HT1080 (cell line): ENCODE measurements at places on chromosomes 16 and 17.

GRCh38 chr16:86224126-86224525, 286.2 kb upstream of the FOXF1 start:
- DNase-seq, result no peak

GRCh38 chr17:12765548-12765947, 23.8 kb upstream of the ARHGAP44 start:
- DNase-seq, result peak; percentile 39

- DNase-seq, result no peak
Observed at GRCh38 chr17:7403727-7403976, 245 bp downstream of the TMEM256 start.

DNA sequence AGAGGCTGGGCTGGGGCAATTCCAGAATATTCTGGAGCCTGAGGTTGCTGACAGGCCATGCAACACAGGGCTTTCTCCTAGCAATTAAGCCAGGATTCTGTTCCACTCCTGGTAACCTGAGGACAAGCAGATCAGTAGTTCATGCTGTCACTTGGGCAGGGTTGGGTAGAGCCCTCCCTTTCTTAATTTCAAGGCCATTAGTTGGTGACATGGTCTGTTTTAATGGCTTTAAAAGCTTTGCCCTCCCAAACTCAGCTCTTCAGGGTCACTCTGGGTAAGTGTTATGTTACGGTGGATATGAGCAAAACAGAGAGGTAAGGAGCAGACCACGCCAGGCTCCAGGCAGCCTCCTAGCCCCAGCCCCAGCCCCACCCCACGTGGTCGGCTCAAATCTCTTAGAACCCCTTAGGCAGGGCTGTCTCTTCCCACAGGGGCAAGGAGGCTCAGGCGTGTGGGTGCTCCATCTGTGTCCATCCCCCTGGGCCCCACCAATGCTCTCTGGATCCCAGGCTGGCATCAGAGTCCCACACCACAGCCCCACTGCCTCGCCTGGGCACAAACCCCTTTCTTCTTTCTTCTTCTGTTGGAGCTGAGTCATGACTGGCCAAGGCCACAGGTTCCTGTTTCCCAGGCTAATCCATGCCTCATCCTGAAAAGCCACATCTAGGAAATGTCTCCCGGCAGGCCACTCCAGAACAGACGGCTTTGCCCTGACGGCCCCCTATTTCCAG, 27.5 kb downstream of the CEP295NL start:
- DNase-seq, result peak; percentile 92

GRCh38 chr16:81608523-81609209, 164.1 kb downstream of the CMIP start:
- DNase-seq, result no peak

DNA sequence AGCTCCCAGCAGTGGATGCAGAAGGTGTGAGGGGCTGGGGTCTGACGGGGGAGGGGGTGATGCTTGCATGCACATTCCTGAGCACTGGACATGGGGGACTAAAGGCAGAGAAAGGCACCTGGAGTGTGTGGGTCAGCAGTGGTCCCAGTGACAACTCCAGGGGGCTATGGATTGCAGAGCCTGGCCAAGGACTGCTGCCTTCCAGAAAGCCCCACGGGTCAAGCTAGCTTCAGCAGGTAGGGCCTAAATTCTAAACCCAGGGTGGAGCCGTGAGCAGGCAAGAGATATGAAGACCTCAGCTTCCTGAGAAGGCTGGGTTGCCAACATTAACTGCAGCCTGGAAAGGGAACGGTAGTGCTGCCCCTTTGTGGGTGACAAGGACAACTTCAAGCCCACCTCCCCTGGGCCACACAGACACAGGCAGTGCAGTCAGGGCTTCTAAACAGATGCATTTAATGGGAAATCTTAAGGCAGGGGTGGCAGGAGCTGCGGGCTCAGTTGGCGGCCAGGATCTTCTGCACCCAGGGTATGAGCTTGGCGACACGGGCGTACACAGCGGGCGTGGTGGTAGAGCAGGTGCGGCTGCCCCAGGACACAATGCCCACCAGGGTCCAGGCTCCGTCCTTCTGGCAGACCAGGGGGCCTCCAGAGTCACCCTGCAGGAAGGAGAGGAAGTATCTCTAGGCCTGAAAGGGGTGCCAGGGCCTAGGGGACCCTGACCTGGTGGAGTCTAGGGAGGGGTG, 3.1 kb downstream of the CTRB2 start:
- DNase-seq, result no peak

DNA sequence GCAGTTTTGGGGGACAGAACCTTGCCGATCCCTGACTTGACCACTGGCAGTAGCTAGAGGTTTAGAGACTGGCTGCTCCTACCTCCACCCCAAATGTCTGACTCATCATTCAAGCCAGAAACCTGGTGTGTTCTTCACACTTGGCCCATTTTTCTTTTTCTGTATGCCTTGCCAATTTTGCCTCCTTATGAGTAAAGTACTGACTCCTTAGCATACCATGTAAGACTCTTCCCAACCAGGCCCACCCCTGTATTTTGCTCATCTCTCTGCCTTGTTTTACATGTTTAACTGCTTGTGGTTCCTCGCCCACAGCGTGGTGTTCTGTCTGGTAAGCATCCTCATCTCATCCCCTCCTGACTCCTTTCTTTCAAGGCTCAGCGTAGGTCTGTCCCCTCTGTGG, 37.9 kb downstream of the NUP88 start:
- no peak for DNase-seq

DNA sequence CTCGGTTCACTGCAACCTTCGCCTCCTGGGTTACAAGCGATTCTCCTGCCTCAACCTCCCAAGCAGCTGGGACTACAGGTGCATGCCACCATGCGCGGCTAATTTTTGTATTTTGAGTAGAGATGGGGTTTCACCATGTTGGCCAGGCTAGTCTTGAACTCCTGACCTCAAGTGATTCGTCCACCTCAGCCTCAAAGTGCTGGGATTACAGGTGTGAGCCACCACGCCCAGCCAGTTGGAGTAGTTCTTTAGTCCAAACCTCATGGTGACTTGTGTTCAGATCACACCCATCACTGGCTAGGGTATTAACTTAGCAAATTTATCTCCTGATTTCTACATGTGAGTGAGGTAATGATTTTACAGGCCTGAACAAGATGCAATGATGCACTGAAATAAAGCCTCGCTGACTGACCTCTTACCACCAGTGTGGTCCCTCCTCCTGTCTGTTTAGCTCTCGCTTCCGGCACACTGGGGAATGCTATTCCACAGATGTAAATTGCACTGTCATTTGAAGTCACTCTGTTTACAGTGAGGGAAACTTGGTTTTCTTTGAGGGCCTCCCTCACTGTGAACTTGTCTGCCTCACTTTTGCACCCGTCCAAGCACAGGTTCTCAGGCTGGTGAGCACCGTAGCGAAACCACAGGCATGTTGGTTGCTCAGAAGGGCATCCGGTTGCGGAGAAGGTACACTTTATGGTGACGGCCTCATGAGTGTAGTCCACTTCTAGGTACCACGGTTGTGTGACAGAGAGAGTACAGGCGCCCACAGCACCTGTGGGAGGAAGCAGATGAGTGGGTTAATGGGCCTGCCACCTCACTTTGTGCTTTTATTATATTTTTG, 5.5 kb downstream of the IGSF6 start:
- peak; percentile 83 for DNase-seq

DNA sequence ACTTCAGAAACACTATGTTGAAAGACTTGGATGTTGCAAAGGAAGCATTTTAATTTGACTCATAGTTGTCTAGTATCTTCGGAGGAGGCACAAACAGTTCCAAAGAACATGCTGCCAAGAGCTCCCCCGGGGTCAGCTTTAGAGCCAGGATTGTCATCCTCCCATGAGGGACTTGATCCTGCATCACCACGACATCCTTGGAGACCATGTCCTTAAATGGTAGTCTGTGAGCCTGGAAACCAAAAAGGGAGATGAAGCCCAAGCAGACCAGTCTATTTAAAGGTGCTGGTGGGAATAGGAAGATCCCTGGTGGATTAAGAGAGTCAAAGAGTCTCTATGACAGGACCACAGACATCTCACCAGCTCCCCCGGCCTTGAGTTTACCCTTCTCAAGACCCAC, 33.3 kb upstream of the DYNLRB2 start:
- DNase-seq, result no peak

GRCh38 chr16:78242239-78242630, 142.8 kb downstream of the WWOX start:
- no peak for DNase-seq

GRCh38 chr17:82734987-82735866, at the start of gene FN3K:
Gene FN3K, plus strand, starts transcription at chr17:82735615. Its CDS starts 22 bp downstream, at chr17:82735637.
- no peak for DNase-seq
